Stimulated activated CD8-positive, alpha-beta memory T cell treated with anti-CD3 and anti-CD28 coated beads, Interleukin-4, amount 100 ng/mL, for 24 hours (primary cell): ENCODE measurements at places on chromosomes 5 and 9.

DNA sequence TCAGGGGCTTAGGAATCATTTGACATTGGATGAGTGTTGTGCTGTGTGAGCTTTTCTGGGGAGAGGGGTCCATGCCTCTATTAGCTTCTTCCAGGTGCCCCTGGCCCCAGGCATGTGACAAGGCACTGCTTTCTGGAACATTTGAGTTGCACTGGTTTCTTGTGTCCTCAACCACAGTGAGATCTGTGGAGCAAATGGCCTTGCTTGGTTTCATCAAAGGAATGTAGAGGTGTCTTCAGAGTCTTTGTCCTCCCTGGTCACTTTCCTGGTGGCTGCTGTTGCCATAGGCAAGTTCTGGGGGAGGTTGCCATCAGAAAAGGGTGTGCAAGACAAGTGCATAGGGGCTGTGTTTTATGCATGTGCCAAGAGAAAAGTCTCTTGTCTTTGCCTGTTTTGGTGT, 157.5 kb downstream of the MACROH2A1 start:
- DNase-seq: no peak

GRCh38 chr5:112097768-112098167, 321.3 kb downstream of the EPB41L4A start:
- DNase-seq: no peak

GRCh38 chr9:38392235-38393127, at the start of gene ALDH1B1:
ALDH1B1 (plus strand) TSS chr9:38392702; CDS start chr9:38395749, 3,047 bp downstream.
- peak; percentile 73 for DNase-seq

- no peak for DNase-seq
Observed at GRCh38 chr5:172740428-172741205, 30.4 kb downstream of the DUSP1 start.

DNA sequence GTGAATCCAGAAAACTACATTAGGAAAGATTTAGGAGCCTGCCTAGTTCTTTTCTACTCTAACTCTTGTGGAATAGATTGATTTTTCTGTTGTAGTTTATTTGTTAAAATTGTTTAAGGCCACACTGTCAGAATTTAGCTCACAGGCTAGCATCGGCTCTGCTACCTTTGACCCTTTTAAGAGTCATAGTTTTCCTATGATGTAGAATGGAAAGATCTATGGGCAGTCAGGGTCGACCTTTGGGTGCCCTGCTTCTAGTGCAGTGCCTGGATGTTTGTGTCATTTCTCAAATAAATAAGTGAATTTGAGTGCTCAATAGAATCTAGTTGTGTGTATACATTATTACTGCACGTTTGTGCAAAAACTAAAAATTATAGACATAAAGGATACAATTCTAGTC, 38.7 kb downstream of the BASP1 start:
- DNase-seq: no peak

GRCh38 chr5:81696418-81697397, 54.2 kb downstream of the SSBP2 start:
- DNase-seq: no peak

GRCh38 chr5:32059761-32060530, 114.2 kb downstream of the GOLPH3 start:
- DNase-seq: no peak

GRCh38 chr5:1346627-1347440, 1.9 kb upstream of the CLPTM1L start:
- DNase-seq: no peak

DNA sequence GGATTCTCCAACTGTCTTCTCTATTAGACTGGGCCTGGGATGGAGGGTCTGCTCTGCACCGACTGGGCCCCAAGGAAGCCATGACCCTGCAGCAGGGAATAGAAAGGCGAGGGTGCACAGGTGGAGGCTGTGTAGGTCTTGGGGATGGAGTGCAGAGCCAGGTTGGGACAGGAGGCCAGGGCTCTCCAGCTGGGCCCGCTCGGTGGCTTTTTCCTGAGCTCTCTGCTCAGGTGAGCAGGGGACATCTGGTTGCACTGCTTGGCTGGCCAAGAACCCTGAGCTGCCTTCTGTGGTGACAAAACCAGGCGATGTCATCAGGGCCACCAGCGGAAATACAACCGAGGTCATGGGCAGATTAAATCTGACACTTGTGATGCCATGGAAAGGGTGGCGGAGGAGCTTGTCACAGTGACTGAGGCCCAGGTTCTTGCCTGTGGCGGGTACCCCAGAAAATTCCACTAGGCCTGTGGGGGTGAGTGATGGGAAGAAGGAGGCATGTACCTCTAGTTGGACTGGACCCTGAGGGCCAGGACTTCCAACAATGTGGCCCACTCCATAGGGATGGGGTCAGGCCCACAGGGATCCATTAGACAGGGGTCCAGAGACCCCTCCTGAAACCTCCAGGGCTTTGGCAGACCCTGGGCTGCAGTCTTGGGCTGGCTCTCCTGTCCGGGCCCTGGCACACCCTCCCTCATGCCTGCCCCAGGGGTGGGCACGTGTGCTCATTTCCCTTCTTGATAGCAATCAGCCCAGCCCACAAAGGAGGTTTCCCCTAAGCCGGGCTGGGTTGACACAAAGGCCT, 4.4 kb upstream of the IL3 start:
- no peak for DNase-seq

- no peak for DNase-seq
Observed at GRCh38 chr5:139658501-139658927, 10.4 kb downstream of the CXXC5 start.

DNA sequence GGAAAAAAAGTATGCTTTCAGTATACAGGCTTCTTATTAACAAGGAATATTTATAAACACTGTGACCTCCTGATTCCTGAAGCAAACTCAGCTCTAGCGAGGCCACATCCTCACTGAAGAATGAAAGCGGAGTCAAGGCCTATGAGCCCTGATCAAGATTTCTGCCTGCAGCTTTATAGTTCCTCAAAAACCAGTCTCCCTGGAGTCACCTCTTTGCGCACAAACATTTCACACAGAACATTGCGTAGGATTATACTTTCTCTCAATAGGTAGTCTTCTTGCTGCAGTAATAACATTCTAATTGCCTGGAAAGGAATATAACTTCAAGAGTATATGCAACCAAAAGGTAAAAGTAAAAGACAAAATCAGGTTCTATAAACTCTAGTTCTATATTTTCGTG, 62.9 kb downstream of the SLC24A2 start:
- DNase-seq: no peak

DNA sequence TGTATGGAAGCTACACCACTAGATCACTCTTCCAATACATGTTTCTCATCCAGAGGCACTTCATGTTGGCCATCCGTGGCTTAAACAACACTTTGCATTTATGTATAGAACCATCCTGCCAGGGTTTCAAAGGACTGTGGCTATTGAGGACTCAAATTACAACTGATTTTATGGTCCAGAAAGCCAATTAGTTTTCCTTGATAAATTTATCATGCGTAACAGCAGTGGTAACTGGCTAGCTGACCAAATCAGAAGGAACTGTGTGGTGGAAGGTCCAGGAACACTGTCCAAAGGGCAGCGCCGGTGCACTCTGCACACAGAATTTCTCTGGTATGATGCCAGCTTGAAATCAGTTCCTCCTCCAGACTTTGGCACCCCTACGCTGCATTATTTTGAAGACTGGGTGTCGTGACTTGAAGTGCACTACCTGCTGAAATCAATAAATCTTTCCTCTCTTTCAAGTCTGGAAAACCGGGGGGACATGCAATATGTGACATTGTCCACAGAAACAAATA, 69.3 kb upstream of the TMEM252 start:
- no peak for DNase-seq

DNA sequence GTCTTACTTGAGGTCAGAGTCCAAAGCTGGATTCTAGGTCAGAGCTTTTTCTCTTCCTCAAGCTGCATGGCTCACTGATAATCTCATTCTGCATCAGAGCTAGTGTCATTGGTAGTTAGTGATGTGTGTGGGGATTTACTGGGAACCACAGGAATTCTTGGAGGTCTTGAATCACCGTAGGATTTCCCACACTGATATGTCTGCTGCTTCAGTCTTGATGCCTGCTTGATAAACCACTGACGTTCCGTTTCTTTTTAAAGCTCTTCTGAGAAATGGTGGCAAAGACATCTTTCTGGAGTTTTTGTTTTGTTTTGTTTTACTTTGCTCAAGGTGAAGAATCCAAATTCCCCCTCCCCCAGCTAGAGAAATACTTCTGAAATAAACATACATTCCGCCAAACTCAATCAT, 1.2 kb upstream of the GARIN3 start:
- no peak for DNase-seq

DNA sequence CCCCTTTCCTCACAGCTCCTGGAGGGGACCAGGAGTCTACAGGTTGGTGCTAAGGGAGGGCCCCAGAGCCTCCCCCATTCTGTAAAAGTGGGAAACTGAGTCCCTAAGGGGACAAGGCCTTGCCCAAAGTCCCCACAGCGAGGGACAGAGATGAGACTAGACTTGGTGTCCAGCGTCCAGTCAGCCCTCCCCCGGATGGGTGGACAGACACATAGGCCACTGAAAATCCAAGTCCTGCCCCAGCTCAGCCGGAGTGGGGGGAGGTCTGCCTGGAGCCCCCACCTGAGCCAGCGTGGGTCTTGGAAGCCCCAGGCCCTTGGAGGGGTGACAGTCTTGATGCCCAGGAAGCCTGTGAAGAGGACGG, 5.2 kb downstream of the BARHL1 start:
- DNase-seq: no peak

- no peak for DNase-seq
Observed at GRCh38 chr5:88679638-88680037, 203.3 kb downstream of the MEF2C start.

GRCh38 chr5:175343308-175343707, 100.7 kb downstream of the DRD1 start:
- DNase-seq: no peak

DNA sequence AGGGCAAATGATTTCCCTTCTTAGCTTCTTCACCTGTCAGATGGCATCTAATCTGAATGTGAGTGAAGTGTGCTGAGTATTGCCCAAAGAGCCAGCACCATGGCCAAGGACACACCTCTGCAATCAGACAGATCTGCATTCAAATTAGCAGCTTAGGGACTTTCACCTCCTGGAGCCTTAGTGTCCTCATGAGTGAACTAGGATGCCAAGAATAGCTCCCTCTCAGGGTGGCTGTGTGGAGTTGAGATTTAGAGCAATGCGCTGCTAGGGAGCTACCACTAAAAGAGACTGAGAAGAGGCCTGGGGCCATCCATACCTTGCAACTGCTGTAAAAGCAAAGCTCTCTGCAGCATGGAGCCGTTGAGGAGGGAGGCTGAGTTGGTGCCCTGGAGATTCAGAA, 1.4 kb downstream of the CIZ1 start:
- no peak for DNase-seq
